Midbrain (tissue), 1 donor: ENCODE measurements at places on chromosomes 12 and 14.

DNA sequence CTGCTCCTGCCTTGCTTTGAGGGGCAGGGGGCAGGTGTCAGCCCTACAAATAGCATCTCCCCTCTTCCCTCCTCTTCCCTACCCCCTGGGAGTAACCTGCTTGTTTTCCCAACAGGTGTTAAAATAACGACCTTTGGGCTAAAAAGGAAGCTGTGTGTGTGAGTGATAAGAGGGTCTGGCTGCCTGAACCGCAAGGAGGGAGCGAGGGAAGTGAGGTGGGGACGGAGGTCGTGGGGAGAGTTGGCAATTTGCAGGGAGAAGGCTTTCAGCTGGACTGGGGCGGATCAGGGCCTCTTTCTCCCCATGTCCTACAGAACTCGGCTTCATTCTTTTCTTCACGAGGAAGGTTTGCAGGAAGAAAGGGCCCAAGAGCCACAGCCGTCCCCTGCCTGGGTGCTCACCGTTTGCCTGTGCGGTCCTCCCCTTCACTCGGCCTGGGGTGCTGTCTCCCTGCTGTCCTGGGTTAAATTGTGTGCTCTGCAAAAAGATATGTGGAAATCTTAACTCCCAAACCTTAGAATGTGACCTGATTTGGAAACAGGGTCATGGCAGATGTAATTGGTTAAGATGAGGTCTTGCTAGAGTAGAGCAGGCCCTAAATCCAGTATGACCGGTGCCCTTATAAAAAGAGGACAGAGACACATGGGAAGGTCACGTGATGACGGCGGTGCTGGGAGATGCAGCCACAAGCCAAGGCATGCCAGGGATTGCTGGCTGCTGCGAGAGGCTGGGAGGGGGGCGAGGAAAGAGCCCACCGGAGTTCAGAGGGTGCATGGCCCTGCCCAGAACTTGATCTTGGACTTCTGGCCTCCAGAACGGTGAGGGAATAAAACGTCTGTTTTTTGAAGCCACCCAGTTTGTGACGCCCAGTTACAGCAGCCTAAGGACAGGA lies 38.7 kb upstream of the NCOR2 start:
- DNase-seq: no peak

DNA sequence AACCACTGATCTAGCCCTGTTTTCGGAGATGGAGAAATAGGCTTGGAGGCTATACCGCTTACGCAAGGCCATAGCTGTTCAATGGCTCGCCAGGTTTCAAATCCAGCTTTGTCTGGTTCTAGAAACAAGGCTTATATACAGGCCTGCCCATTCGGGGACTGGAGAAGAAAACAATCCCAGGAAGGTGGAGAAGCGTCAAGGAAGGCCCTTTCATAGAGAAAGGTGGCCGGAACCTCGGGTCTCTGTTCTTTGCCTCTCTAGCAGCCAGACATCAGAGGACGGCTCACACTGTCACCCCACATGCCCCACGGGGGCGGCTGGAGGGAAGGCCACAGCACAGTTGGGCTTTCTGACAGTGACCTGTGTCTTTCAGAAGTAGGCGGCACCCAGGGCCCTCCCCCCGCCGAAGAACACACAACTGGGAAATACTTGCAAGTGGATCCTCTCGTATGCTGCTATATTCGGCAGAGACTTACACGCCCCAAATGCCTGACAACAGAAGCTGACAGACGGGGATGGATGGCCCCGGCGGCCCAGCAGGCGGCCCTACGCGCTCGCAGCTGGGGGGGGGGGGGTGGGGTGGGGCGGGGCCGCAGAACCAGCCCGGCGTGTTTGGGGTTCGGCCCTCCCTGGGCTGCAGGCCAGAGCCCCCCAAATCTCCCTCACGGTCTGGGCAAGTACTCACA lies 4.5 kb upstream of the SETD1B start:
- peak; percentile 48 for DNase-seq

DNA sequence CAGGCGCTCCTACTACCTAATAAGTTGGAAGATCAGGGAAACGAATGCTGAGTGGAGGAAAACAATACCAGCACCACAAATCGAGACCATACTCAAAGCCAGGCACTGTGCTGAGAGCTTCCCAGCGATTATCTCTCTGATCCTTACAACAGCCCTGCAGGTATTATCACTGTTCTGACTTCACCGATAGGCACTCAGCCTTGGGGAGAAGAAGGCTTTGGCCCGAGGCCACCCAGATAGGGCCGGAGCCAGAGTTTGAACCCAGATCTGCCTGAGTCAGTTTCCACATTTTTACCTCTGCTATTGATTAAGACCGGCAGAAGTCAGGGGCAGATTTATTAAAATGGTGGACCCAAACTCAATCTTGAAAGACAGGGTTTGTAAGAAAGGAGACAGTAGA lies 4.9 kb downstream of the SVOP start:
- DNase-seq: no peak

- no peak for DNase-seq
These were observed 91.5 kb downstream of the UNC79 start for GRCh38 chr14:93522221-93522620.

- DNase-seq: no peak
These were observed 26.6 kb downstream of the JKAMP start for GRCh38 chr14:59510966-59511365.
